ENCODE measurements at places on chromosomes 2 and 18.

GRCh38 chr2:167506395-167506794 lies 618.1 kb downstream of the XIRP2 start:
- DNase-seq = no peak

DNA sequence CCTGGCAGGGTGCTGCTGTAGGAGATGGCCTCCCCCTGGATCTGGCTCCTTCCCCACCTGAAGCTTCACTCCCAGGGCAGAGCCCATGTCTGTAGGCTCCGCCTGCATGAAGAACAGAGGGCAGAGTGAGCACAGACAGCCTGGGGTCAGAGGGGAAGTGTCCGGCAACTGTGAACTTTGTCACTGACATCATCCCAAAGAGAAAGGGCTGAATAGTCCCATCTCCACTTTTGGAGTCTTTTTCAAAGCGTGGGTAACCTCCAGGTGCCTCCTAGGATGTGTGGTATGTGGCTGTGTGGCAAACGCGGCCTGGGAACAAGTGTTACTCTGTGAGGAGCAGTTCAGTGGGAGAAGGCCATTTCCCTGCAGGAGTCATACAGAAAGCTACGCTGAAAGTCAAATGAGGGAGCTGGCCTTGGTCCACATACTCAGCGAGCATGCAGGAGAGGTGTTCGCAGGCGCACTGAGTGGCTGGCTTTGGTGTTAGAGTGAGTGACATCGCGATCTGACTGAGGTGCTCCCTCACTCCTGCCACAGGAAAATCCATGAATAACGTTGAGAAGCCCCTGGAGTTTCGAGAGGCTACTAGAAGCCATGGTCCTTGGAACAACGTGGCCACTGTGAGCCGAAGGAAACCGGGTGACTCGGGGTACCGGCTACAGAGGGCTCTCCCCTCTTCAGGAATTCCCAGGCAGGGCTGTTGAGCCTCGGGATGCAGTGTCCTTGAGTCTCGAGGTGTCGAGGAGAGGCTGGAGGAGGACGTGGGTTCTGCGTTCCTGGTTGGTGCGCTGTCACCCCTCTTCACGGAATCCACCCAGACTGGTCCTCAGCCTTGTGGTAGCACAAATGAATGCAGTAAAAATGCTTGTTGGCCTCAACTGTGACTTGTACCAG lies 54.7 kb downstream of the CABLES1 start:
- DNase-seq = no peak

- DNase-seq = no peak
Observed at GRCh38 chr2:122704109-122704563, 948.7 kb downstream of the TSN start.

DNA sequence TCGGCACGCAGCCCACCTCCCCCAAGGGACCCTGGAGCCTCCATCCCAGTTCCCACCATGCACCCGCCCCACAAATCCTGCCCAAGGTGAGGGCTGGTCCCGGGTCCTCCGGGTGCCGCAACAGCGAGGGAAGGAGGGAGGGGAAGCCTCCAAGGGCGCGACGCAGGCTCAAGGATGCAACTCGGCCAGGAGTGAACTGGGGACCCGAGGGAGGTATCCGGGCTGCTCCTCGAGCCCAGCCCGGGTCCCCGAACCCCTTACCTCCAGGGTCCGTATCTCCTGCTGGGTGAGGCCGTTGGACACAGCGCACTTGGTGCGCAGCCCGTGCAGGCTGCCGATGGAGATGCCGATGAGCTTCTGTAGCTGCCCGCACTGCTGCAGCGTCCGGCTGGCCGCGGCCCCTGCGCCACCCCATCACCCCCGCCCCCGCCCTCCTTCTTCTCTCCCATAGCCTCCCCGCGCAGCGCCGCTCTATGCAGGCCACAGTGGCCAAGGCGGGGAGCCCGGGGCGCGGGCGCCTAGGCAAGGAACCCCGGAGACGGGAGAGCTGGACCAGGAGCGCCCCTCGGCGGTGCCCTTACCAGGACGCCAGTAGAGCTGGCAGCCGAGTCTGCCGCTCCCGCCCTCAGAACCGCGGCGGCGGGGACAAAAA lies 124.1 kb downstream of the ANKRD30BL start:
- peak; percentile 26 for DNase-seq

- peak; percentile 30 for DNase-seq
Observed at GRCh38 chr2:222241128-222241870, 57.5 kb downstream of the PAX3 start.

DNA sequence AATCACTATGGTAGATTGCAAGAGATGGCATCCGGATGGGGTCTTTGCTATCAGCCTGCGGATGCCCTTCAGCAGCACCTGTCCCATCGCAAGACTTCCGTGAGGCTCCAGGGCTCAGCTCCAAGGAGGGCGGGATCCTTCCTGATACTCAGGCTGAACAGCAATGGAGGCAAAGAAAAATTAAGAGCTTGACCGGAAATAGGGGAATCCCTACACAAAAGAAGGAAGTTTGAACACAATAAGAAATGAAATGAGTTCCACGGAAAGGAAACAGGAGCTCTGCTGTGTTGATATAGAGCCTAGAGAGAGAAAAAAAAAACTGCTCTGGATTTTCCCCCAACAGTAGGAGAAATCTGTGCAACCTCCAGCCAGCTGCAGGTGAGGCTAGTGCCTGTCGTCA lies 91.9 kb downstream of the ARL4C start:
- DNase-seq = no peak

DNA sequence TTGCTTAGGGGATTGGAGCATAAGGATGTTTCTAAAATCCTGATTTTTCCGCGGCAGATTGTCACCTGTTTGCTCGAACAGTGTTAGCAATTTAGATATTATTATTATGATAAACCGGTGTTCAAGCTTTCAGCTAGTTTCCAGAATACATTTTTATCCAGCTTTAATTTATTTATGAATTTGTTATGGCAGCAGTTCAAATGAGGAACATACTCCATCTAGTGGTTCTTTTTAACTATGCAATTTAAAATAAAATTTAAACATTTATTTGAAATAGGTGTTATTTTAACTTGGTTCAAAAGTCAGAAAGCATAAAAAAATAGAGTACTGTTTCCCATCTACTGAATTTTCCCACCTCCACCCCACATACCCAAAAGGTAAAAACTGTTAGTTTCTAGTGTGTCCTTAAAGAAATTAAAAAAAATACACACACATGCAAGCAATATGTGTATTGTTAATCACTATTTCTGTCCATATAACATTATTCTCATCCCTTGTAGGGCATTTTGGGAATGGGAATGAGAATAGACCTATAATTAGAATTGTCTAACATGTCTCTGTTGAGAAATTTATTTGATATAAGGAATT lies 23.2 kb downstream of the ACOXL start:
- DNase-seq = no peak

DNA sequence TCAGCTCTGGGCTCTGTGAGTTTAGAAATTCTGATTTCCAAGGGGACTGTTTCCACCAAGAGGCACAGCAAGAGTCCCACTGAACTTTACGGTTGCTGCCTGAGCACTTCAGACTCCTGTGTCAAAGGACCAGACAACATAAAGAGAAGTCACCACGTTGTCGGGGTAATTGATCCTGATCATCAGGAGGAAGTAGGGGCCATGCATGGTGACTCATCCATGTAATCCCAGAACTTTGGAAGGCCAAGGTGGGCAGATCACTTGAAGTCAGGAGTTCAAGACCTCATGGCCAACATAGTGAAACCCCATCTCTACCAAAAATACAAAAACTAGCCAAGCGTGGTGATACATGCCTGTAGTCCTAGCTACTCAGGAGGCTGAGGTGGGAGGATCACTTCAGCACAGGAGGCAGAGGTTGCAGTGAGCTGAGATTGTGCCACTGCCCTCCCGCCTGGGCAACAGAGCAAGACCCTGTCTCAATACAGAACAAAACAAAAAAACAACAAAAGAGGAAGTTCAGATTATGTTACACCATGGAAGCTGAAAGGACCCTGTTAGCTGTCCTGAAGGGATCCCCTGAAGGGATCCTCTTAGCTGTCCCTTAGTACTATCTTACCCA lies 9.4 kb upstream of the ASXL2 start:
- DNase-seq = no peak

GRCh38 chr18:8468191-8468590 lies 141.0 kb upstream of the RAB12 start:
- no peak for DNase-seq

DNA sequence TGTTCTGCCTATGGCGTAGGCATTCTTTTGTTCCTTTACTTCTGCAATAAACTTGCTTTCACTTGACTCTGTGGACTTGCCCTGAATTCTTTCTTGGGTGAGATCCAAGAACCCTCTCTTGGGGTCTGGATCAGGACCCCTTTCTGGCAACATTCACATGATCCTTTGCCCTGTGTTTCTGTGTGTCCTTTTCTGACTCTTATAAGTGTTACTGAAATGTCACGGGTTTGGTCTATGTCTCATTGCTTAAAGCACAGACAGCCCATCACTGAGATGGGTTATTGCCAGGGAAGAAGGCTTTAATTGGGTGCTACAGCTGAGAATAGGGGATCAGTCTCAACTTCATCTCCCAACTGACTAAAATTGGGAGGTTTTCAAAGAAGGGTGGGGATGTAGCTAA lies 110.9 kb upstream of the XPO1 start:
- DNase-seq = no peak

DNA sequence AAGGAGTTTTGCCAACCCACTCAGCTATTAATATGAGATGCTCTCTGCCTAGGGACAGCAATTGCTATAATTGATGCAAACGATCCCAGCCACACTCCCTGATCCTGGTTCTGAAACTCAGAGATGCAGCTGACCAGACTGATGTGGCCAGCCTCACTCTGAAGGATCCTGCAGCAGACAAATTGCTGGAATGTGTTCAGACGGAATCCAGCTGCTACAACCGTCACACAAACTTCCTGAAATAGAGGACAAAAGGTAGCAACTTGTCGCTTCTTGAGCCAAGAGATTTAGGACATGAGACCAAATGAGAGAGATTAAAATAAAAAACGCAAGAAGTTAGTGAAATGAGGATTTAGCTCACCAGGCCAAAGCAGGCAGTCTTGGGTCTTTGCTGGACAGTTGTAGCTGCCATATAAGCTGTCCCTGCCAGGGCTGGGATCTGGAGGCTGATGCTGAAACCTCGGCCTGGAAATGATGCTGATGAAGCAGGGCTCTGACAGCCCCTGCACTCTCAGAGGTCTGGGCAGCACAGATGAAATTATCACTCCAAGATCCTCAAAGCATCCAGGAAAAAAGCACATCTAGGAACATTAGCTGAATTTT lies 8.3 kb upstream of the YWHAQ start:
- DNase-seq = no peak

GRCh38 chr2:160652236-160652635 lies 158.6 kb upstream of the RBMS1 start:
- no peak for DNase-seq

DNA sequence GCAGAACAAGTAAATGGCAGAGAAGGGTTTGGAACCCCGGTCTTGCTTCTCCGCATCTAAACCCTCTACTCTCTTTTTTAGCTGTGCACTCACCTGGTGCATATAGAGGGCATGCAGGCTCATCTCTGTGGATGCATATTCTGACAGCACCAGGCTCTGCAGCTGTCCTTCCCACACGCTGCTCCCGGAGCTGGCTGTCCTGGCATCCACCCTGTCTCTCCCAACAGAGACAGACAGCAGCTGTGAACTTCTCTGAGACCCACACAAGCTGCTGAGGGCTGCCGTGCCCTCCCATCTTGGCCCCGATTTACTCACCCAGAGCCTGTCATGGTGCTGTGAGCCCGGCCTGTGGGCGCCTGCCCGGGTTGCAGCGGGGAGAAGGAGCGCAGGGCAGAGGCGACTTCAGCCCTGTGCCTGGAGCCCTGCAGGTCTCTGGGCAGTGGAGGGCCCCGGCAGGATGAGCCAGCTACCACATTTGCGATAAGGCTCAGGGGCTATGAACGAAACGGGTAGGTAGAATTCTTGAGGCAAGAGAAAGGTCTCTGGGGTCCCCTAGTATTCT lies 3.3 kb upstream of the ABCB6 start:
- no peak for DNase-seq

GRCh38 chr2:28364610-28365009 lies 28.0 kb upstream of the FOSL2 start:
- DNase-seq = no peak

- peak; percentile 97 for DNase-seq
Observed at GRCh38 chr2:17753803-17754663, at the start of the genes GEN1 and SMC6. Gene GEN1, plus strand, starts transcription at chr2:17754138. Its CDS starts 5,806 bp downstream, at chr2:17759944. Gene SMC6, minus strand, starts transcription at chr2:17753810. Its CDS starts 7,864 bp downstream, at chr2:17745946.

- no peak for DNase-seq
Observed at GRCh38 chr2:222217712-222218111, 81.1 kb downstream of the PAX3 start.

GRCh38 chr2:60558536-60558935 lies 5.1 kb upstream of the BCL11A start:
- DNase-seq = no peak

GRCh38 chr2:11899264-11899818 lies 152.9 kb downstream of the LPIN1 start:
- no peak for DNase-seq

GRCh38 chr2:191636235-191636543 lies 41.7 kb upstream of the NABP1 start:
- no peak for DNase-seq

DNA sequence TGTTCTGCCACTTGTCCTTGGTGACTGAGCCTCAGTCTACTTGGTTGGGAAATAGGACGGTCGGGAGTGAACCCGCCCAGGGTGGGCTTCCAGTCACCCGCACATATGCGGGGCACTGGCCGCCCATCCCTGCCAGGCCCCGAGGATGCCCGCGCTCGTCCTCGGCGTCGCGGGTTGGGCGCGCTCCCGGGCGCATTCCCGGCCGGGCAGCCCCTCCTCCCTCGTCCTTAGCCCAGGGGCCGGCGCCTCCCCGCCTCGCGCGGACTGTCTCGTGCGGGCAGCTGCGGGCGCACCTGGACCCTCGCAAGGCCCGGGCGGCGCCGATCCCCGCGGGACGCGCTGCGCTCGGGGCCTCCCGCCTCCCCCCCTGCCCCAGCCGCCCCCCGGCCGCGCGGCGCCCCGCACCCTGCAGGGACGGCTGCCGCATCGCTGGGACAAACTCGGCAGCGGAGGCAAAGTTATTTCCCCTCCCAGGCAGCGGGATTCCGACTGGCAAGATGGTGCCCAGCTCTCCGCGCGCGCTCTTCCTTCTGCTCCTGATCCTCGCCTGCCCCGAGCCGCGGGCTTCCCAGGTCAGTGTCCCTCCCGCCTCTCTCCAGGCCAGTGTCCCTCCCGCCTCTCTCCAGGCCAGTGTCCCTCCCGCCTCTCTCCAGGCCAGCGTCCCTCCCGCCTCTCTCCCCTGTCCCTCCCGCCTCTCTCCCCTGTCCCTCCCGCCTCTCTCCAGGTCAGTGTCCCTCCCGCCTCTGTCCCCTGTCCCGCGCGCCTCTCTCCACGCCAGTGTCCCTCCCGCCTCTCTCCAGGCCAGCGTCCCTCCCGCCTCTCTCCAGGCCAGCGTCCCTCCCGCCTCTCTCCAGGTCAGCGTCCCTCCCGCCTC lies at the start of gene FBLN7:
TSS of gene FBLN7 (plus strand) at position 227 of the 874 bp plus-strand sequence. CDS start at position 498, 271 bp downstream.
- no peak for DNase-seq

GRCh38 chr18:35334821-35335220 lies 9.4 kb downstream of the ZNF24 start:
- DNase-seq = no peak

All from ELF-1 (cell line).